Activated CD4-positive, CD25-positive, alpha-beta regulatory T cell treated with anti-CD3 and anti-CD28 coated beads, Interleukin-2, amount 50 U/mL, for 16 hours (primary cell): ENCODE measurements at places on chromosomes 16 and 17.

DNA sequence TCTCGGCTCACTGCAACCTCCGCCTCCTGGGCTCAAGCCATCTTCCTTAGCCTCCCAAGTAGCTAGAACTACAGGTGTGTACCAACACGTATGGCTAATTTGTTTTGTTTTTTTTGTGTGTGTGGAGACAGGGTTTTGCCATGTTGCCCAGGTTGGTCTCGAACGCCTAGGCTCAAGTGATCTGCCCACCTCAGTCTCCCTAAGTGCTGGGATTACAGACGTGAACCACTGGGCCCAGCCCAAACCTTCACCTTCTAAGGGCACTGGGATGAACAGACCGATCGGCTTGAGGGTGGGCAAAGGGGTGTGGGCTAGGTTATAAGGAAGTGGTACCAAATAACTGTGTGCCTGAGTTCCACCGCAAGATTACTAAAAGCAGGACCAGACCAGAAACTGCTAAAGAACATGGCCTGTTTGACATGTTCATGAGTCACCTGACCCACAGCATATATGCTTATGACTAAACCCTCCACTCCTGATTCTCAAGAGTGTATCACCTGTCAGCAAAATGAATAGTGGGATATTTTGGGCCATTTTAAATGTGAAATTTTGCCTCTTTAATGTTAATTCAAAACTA lies 8.1 kb downstream of the TMEM97 start:
- DNase-seq = no peak

- no peak for DNase-seq
These were observed 87.7 kb downstream of the MRM3 start for GRCh38 chr17:869567-870525.

- no peak for DNase-seq
These were observed 5.0 kb downstream of the GCGR start for GRCh38 chr17:81808778-81809555.

GRCh38 chr17:73349138-73349537 lies 37.3 kb upstream of the CDC42EP4 start:
- DNase-seq = no peak

GRCh38 chr16:52465711-52466267 lies 81.2 kb downstream of the TOX3 start:
- DNase-seq = no peak

DNA sequence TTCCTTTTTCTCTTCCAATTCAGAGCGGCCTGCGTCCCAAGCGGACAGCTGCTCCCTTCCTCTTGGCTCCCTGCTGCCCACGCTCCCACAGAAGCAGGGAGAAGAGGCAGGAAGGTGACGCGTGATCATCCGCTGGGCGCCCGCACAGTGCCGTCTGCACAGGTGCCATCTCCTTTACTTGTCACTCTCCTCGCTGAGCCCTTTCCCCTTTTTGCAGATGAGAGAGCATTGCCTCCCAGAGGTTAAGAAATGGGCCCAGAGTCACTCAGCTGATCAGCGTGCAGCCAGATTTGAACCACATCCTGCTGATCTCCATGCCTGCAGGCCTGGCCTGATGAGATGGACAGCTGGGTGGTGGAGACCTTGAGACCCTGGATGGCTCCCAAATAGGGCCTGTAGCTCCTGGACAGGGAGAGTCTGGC lies 299.8 kb downstream of the SEC14L1 start:
- DNase-seq = no peak

GRCh38 chr16:68790130-68790761 lies 53.1 kb upstream of the TANGO6 start:
- no peak for DNase-seq

- DNase-seq = no peak
These were observed 60.4 kb upstream of the MMP2 start for GRCh38 chr16:55418586-55418985.

DNA sequence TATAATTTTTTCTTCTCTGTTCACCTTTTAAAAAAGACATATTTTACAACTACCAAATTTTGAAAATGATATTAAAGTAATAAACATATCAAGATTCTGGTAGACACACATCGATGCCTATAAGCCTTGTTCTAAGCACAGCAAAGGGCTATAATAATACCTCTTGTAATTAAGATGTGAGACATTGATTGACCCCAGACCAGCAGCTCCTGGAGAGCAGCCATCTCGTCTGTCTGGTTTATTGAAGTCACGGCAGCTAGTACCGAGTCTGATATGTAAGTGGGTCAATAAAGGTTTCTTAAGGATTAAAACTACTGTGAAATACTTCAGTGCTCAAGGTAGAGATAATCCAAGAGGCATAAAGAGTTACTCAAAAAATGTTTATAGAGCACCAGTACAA lies 76.1 kb downstream of the C17orf58 start:
- DNase-seq = no peak

DNA sequence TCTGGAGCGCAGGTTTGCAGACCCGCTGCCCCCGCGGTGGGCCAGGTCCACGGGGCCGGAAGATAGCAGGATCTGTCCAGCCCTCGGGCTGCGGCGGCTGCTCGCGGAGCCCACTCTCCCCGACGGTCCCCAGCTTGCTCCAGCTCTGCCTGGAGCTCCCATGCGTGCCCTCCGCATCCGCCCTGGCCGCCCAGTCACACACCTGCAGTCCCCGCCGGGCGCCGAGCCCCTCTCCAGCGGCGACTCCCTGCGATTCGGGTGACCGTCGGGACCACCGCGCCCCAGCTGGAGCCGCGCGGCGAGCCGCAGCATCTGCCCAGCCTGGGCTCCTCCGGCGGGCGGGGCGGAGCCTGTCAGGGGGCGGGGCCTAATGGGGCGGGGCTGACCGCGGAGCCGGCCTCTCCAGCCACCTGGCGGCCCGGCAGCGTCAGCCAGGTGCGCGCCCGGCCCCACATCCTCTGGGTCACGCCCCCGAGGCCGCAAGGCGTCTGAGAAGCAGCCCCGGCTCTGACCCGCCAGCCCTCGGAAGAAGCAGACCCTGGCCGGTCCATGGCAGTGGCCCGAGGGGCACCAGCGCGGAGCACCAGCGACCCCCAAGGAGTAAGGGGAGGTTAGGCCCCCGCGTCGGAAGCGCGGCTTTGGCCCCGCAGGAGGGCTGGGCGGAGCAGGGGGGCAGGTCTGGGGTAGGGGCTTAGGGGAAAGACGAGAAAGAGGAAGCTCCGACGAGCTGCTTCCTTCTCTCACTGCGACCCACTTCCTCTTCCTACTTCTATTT lies at the start of gene PIK3R5:
PIK3R5 (minus strand) TSS at position 314 of the 775 bp plus-strand sequence. CDS start 54,213 bp downstream, outside the sequence.
- DNase-seq = peak; percentile 54

GRCh38 chr16:87276091-87276701 lies 41.0 kb downstream of the C16orf95 start:
- DNase-seq = no peak

- no peak for DNase-seq
These were observed 84.1 kb downstream of the TBC1D16 start for GRCh38 chr17:79951361-79952264.

GRCh38 chr16:13391337-13391736 lies 489.9 kb downstream of the SHISA9 start:
- no peak for DNase-seq

GRCh38 chr17:44314524-44314868 lies 6.1 kb downstream of the RUNDC3A start:
- no peak for DNase-seq

GRCh38 chr17:73196500-73196899 lies 3.6 kb downstream of the COG1 start:
- DNase-seq = no peak

DNA sequence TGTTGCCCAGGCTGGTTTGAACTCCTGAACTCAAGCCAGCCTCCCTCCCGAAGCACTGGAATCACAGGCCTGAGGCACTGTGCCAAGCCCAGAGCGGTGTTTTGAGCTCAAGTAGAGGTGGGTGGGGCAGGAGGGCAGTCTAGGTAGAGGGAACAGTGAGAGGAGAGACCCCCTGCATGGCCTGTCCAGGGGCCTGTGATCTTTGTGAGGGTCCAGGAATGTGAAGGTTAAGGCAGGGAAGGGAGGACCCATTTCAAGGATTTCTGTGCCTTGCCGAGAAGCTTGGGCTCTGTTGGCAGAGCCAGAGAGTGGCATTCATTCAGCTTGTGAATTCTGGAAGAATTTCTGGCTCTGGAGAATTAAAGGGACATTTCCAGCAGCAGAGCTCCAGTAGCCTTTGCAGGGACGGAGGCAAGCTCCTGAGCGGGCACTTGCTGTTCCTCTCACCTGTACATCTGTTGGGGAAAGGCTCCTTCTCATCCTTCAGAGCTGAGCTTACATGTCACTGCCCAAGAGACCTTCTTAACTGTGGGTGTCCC lies 2.7 kb downstream of the WWOX start:
- DNase-seq = no peak

DNA sequence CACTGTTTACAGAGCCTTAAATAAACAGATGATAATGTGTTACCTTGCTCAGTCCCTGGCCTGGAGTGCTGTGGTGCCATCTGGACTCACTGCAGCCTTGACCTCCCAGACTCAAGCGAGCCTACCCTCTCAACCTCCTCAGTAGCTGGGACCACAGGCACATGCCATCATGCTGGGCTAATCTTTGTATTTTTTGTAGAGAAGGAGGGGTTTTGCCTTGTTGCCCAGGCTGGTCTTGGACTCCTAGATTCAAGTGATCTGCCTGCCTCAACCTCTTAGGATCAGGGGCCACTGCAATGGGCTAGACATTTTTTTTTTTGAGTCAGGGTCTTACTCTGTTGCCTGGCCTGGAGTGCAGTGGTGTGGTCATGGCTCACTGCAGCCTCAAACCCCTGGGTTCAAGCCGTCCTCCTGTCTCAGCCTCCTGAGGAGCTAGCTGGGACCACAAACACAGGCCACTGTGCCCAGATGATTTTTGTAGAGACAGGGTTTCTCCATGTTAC lies 5.0 kb upstream of the NAGLU start:
- no peak for DNase-seq

- DNase-seq = no peak
These were observed 113.3 kb downstream of the VPS53 start for GRCh38 chr17:601244-601925.

GRCh38 chr16:26344976-26345375 lies 653.2 kb downstream of the HS3ST4 start:
- no peak for DNase-seq

DNA sequence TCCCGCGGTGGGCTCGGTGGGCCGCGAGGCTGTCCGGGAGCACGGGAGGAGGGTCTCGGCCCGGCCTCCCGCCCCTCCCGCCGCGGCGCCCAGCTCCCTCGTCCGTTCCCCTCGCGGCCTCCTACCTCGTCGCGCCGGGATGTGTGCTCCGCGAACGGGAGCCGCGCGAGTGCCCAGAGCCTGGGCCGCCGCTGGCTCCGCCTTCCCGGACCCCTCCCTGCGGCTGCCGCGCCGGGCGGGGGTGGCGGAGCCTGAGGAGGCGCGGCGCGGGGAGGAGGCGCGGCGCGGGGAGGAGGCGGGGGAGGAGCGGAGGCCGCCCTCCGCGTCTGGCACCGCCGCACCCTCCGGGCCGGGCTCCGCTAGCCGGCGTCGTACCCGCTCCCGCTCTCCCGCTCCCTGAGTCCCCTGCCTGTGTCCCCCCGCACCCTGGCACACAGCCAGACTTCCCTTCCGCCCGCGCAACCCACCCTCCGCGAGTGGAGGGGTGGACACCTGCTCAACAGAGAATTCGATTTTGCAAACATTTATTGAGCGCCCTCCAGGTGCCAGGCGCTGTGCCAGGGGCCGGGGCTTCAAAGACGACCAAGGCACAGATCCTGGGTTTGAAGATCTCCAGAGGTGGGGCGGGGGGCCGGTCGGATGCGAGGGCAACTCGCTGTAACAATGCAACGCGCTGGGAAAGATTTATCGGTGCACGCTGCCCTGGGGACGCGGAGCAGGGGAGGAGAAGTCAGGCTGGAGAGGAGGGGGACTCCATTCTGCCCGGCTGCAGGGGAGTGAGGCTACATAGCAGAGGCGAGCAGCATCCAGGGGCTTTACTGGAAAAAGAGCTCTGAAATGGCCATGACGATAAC lies at the start of gene MPP3:
MPP3 (minus strand) TSS at position 171 of the 854 bp plus-strand sequence. CDS start 1,240 bp downstream, outside the sequence.
- DNase-seq = no peak

- no peak for DNase-seq
These were observed 98.6 kb upstream of the IRX3 start for GRCh38 chr16:54385141-54385540.
